ENCODE measurements at places on chromosomes 1 and 21.

DNA sequence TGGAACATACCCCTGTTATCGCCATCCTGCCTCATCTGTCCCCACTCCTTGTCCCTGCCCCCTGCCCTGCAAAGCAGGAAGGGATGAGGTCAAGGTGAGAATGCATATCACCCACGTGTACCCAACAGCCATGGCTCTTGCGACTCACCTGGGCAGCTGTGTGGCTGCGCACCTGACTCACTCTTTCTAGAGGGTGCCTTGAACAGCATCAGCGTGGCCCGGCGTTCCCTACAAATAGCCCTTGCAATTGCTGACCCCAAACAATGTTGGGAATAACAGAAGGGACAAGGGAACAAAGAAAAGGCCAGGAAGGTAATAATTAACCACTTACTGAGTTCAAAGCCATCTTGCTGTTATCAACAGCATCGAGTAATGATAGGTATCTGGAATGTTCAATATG is 10.2 kb downstream of the TMPRSS2 start:
- DNase-seq, result no peak

DNA sequence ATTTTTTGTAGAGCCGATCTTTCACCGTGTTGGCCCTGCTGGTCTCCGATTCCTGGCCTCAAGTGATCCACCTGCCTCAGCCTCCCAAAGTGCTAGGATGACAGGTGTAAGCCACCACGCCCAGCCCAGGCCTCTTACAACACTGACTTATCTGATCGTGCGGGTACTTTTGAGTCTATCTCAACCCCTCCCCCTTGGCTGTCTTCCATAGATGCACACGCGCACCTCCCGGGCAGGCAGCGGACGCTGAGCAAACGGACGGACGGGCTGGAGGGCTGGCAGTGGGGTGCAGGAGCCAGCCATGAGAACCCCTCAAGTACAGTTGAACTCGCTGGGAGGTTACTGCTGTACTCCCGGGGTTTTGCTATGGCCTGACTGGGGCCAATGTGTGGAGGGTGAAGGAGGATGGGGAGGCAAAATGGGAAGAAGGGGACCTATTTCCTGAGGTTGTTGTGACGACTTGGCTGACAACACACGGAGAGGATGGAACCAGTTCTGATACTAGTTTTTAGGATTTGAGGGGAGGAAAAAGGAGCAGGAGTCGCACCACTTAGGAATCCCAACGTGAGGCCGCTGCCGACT is 959 bp downstream of the CD58 start:
- DNase-seq, result no peak

- no peak for DNase-seq
Observed at GRCh38 chr1:33962061-33962460, 98.2 kb downstream of the HMGB4 start.

GRCh38 chr21:34994766-34995631 is 54.1 kb downstream of the RUNX1 start:
- no peak for DNase-seq
